ENCODE measurements at places on chromosomes 4 and X. TPM values are rescaled to one million over a fixed set of nuclear protein-coding genes. Genes with fewer than 3 reads are reported as not detected.

Gene ADAMTS3
- total RNA-seq = 0.94 TPM

Gene SEL1L3
- 100 TPM for total RNA-seq

Gene AKAP4
- not detected for total RNA-seq

Gene CITED1
- total RNA-seq = not detected

Gene PABPC1L2A
- total RNA-seq = not detected

Gene HEPH
- 15.7 TPM for total RNA-seq

Gene CRLF2
- 0.42 TPM for total RNA-seq
